Activated naive CD4-positive, alpha-beta T cell treated with anti-CD3 and anti-CD28 coated beads for 36 hours (primary cell): ENCODE measurements at places on chromosomes 7 and 10.

GRCh38 chr7:47379629-47380324 lies 202.1 kb downstream of the TNS3 start:
- H3K4me1 ChIP-seq: no peaks in the 10 kb centered on the region
- no peak for DNase-seq
- no peaks in the 10 kb centered on the region for H3K36me3 ChIP-seq

DNA sequence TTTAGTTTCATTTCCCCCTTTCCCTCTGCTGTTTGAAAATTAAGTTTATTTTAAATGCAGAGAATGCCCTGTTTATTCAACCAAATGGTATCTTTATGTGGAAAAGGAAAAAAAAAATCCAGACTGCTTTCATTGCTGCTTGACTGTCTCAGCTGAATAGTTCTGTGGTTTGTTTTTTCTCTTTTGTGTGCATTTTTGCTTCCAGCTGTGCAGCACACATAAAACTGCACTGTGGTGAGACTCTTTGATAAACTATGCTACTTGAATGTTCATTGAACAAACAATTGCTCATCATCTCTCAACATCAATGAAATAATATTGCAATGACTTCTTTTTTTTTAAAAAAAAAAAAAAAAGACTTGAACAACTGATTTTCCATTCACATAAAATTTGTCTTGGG lies 78.6 kb upstream of the GLI3 start:
- H3K27ac ChIP-seq: no peak overlapping the region
- H3K27me3 ChIP-seq: no peaks in the 10 kb centered on the region
- H3K36me3 ChIP-seq: no peaks in the 10 kb centered on the region
- no peak overlapping the region for H3K4me3 ChIP-seq

DNA sequence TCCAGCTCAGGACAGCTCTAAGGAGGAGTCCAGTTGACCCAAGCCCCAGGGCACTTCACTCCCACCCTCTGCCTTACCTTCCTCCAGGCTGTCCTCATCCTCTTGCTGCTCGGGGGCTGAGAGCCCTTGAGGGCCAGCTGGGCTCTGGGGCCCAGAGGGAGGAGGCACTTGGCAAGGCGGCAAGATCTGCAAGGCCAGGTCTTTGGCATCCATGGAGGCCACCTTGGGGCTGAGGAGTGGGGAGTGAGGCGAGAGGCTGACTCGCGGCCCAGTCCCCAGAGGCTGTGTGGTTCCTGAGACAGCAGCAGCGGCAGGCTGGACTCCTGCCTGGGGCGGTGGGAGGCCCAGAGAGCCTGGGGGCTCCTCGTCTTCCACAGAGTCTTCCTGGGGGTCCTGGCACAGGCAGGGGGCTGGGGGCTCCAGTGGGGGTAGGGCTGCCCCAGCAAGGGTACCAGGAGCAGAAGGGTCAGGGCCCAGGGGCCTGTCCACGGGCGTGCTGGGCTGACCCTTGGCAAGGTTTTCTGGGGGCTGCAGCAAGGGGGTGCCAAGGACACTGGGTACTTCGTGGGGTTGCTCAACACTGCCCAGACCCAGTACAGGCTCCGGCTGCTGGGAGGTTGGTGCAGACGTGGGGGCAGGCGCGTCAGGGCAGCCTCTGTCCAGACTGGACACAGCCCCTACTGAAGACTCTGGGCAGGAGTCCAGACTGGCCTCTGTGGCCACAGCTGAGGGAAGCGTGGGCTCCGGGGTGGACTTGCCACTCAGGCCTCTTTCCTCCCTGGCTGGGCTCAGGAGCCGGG lies 6.5 kb downstream of the NACAD start:
- no peaks in the 10 kb centered on the region for H3K4me1 ChIP-seq
- H3K27me3 ChIP-seq: no peaks in the 10 kb centered on the region
- no peak for DNase-seq
- no peaks in the 10 kb centered on the region for H3K36me3 ChIP-seq

- DNase-seq: no peak
- H3K27me3 ChIP-seq: no peaks in the 10 kb centered on the region
- H3K27ac ChIP-seq: no peak overlapping the region
- no peaks in the 10 kb centered on the region for H3K36me3 ChIP-seq
Observed at GRCh38 chr7:22406715-22407114, 49.8 kb upstream of the RAPGEF5 start.

GRCh38 chr10:71483885-71484751 lies 87.4 kb downstream of the CDH23 start:
- H3K27ac ChIP-seq: no peak overlapping the region
- DNase-seq: no peak
- H3K36me3 ChIP-seq: no peaks in the 10 kb centered on the region
- no peaks in the 10 kb centered on the region for H3K4me1 ChIP-seq
- H3K27me3 ChIP-seq: no peaks in the 10 kb centered on the region

- H3K27me3 ChIP-seq: no peaks in the 10 kb centered on the region
- H3K4me1 ChIP-seq: no peaks in the 10 kb centered on the region
- H3K36me3 ChIP-seq: peaks cover 3% of the 10 kb centered on the region
- DNase-seq: no peak
- H3K27ac ChIP-seq: no peak overlapping the region
Observed at GRCh38 chr7:106001886-106002285, 38.8 kb downstream of the CDHR3 start.

DNA sequence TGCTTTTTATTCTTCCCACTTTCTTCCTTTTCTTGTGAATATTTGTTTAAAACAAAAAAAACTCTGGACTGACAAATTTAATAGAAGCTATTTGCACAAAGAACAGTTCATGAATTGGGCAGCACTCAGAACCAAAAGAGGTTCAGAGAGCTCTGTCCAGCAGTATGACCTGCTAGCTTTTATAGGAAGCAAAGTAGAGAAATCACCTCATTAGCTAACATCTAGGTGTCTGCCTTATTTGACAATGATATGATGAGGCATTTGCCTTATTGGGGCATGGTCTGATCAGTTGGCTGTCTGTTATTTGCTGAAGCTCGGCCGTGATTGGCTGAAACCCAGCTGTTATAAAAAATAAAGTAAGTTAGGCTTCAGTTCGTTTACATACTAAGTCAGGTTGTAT lies 819 bp upstream of the TRIM4 start:
- H3K27me3 ChIP-seq: no peaks in the 10 kb centered on the region
- no peak for DNase-seq
- H3K36me3 ChIP-seq: peaks cover 12% of the 10 kb centered on the region
- H3K27ac ChIP-seq: peak overlapping the region; percentile 93
- H3K4me3 ChIP-seq: peak overlapping the region; percentile 90

DNA sequence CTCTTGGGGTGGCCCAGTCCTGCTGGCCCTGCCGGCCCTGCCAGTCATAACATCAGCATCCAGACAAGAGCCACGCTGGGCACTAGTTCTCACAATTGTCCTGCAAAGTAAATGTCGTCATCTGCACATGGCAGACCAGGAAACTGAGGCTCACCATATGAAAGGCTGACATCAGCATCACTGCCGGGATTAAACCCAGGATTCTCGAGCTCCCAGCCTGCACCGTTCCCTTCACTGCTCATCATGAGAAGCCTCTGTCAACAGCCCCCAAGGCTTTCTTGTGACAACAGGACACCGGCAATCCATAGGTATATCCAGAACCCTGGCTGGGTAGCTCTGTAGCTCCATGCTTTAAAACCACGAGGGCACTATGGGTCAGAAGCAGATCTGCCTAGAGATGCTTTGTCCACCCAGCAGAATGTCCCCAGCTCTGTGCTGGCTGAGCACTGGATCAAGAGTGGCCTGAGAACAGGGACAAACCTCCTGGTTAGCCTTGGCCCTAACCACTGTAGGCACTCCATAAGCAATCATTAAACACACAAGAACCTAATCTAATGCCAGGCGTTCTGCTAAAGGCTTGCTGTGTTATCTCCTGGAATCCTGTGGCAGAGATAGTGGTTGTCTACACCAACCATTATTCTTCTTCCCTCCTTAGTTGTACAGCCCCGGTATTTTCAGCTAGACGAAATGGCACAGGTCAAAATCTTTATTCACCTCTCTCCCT lies 41.2 kb upstream of the C10orf71 start:
- no peaks in the 10 kb centered on the region for H3K4me1 ChIP-seq
- no peak for DNase-seq
- H3K27ac ChIP-seq: no peak overlapping the region
- H3K27me3 ChIP-seq: peaks cover 2% of the 10 kb centered on the region
- no peak overlapping the region for H3K4me3 ChIP-seq
